ENCODE measurements at places on chromosomes 5 and 9.

DNA sequence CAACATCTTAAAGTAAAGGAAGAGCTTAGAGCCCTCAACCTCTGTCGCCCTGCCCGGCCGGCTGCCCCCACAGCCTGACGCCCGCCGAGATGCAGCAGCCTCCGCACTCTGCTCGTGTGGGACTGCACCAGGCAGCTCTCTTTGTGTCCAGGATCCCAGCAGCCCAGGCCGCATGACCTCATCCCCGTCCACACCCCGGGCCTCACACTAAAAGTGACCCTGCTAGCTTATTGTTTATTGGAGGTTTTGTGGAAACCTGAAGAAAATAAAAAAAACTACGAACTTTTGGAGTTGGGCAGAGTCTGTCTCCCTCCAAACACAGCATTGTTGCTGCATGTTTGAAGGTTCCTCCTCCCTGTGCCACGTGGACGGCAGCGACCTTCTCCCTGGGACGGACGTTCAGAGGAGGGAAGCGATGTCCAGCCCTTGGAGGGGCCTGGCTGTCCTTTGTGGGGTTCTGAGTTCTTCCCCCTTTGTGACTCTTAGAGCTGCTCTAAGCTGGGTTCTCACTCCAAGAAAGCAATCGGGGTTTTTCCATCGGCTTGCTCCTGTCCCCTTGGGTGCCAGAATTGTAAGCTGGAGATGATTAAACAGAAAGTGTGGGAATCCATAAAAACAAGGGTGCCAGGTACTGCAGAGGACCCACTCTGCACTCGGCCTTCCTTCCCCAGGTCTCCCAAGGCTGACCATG lies 103.5 kb upstream of the COL5A1 start:
- DNase-seq = no peak

- no peak for DNase-seq
These were observed 256.1 kb upstream of the IRX2 start for GRCh38 chr5:3007577-3007976.

DNA sequence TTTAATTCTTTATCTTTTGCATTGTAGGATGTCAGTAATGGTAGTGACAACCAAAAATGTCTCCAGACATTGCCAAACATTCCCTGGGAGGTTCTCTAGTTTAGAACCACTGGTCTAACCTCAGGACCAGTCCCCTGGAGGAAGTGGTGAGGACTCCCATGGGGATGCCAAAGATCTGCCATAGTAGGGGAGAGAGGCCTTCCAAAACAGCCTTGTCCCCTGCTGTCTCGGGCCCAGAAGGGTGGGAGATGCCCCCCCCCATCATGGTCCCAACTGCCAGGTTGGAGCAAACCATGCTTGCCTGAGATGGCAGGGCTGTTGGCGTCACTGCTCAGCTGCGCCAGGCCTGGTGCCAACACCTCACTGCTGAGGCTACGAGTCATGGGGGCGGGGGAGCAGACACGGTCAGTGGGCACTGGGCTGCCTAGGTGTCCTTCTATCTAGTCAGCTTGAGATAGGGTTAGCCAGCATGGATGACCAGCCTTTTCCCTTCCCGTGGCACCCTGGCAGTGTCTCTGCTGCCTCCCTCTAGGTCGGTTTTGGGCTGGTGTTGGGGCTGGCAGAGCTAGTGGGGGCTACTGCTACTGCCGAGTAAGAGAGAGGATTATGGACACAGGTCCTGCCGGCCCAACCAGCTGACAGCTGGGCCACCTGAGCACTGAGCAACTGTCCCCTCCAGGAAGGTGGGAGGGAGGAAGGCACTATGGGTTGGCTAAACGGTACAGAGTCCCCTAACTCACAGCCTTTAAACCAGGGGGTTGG lies 8.3 kb upstream of the CXXC5 start:
- DNase-seq = peak; percentile 68

DNA sequence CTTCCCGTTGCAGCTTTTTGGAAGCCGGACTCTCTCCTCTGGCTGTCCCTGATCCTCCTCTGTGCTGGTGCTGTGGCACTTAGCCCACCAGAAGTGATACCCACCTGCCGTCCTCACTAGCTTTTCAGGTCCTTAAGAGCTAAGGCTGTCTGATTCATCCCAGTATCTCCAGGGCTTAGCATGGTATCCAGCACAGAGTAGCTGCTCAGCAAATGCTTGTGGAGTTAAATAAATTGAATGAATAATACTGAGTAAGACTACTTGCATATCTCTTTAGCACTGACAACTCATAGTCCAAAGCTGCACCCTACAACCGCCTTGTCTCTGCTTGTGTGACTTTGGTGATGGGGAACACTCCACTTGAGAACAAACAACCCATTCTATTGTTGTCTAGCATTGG lies 7.7 kb upstream of the XPA start:
- no peak for DNase-seq

DNA sequence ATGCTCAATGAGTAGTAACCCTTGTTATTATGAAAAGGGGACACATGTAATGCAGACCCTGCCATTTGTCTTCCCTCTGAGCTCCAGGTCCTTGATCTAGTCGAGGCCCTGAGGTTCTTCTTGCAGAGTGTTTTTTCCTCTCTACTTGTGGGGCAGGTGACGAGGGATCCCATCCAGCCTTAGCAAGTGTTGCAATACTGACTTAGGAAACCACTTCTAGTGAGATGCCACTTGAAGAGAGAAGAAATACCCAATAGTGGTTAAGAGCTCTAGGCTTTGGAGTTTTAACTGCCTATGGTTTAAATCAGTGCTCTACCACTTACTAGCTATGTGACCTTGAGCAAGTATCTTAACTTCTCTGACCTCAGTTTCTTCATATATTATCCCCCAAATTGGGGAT lies 10.2 kb downstream of the PPARGC1B start:
- DNase-seq = no peak

- DNase-seq = no peak
These were observed 299.0 kb upstream of the MSX2 start for GRCh38 chr5:174425271-174425963.

- DNase-seq = no peak
These were observed 12.4 kb downstream of the SLC36A1 start for GRCh38 chr5:151459680-151460324.

GRCh38 chr5:31847354-31847753 lies 208.4 kb downstream of the PDZD2 start:
- DNase-seq = peak; percentile 45

DNA sequence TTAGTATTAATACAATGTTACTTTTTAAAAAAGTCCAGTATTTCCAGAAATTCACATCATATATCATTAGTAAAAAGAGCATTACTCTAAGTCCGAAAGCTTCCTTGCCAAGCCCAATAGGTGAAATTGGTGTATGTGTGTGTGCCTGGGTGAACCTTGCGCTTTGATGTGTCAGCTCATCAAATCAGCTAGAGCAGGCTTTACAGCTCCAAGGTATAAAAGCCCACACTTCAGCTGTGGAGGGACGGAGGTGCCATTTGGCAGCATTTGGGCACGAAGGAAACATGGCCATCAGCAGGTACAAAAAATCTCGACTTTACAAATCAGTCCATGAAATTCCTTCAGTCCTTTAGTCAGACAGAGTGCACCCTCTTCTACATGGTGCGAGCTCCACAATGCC lies 76.5 kb upstream of the IL7R start:
- DNase-seq = no peak

DNA sequence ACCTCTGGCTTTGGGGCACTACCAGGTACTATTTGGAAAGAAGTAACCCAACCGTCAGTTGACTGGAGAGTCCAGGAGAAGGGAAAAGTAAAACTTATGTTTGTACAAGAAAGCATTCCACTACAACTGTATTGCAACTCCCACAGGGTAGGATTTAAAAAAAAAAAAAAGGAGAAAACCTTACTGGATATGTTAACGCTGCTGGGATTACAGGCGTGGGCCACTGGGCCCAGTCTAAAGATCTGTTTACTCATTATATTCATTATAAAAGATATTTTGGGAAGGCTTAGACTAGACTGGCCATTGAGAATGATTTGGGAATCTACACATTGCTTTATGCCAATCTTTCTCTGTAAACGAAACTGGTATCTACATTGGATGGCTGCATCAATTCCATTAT lies 86.6 kb downstream of the USP20 start:
- no peak for DNase-seq
